Lower lobe of right lung (tissue), 2 donors: ENCODE measurements at places on chromosomes 1 and 21. TPM values are rescaled to one million over a fixed set of nuclear protein-coding genes. Genes with fewer than 3 reads are reported as not detected.
A peak's percentile ranks its signal among the peaks of the same experiment; 100 is the strongest.

DNA sequence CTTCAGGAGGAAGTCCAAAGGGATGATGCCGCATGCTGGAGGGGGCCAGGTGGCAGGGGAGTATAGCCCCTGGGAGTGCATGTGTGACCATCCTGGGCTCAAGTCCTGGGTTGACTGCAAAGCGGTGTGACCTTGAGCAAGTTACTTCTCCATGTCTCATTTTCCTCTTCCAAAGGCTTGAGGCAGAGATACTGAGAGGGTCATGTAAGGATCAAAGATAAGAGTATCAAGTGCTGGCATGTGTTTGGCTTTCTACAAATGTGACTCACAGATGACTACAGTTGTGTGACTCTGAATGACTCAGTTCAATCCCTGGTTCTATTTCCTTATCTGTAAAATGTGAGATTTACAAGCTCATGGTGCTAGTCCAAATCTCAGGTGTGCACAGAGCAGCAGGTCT lies 26.1 kb downstream of the PROK1 start:
- DNase-seq = no peak

DNA sequence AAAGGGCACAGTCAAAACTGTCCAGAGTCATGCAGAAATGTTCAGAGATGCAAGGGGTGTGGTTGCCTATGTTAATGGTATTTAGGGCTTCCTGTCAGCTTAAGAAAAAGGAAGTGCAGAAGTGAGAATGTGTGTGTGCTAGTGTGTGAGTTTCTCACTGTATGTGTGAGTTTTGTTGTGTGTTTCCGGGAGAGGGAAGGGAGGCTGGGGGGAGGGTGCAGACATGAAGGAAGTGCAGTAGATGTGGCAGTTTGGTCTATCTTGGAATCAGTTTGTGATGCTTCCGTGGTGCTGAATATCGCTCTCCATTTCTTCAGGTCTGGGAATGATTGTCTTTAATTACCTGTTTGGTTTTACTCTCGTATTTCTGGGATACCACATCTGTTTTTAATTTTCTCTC lies 16.5 kb upstream of the ATP6V1G3 start:
- DNase-seq = peak; percentile 51

DNA sequence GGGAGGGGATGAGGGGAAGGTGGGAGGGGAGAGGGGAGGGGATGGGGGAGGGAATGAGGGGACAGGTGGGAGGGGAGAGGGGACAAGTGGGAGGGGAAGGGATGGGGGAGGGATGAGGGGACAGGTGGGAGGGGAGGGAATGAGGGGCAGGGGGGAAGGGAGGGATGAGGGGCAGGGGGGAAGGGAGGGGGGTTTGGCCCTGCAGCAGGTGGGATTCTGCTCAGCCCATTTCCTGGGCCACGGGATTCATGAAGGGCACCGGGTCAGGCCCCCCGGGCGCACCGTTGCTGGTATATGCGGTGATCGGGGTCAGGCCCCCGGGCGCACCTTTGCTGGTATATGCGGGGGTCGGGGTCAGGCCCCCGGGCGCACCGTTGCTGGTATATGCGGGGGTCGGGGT lies 15.1 kb upstream of the SAMD11 start:
- DNase-seq = no peak

DNA sequence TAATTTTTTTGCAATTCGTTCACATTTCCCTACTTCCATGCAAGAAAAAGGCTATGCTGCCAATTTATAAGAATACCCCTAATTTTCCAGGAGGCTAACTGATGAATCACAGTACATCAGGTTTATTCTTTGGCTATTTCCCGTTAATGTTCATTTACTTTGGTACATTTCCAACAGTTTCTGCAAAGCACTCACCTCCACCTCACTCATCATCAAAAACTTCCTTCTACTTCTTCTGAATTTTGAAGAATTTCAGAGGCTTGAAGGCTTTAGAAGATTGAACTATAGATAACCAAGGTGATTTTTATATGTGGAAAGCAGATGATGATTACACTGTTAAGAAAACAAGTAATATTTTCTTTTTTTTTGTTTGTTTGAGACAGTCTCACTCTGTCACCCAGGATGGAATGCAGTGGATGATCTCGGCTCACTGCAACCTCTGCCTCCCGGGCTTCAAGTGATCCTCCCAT lies 60.5 kb upstream of the HP1BP3 start:
- no peak for DNase-seq

GRCh38 chr21:45130324-45130774 lies 56.0 kb downstream of the ADARB1 start:
- DNase-seq = no peak

GRCh38 chr1:40090652-40091355 lies 6.2 kb downstream of the PPT1 start:
- DNase-seq = no peak

DNA sequence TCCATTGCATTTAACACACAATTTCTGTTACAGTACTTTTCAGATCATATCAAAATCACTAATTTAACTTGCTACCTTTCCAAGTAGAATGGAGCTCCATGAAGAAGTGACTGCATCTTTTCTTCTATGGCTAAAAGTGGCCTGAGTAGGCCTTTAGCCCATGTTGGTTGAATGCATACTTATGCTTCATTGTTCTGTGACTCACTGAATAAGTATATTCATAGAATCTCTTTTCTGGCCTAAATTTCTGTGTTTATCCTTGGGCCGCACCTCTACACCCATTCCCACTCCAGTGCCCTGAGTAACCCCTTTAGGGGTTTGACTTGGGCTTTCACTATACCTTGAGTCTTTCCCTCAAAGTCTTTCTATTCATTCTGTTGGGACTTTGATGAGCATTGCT lies 42.1 kb upstream of the ARHGAP29 start:
- no peak for DNase-seq

The BRINP3 gene
- 2.1 TPM for total RNA-seq

The KLHDC7A gene
- 1.1 TPM for total RNA-seq
